T1000 (cell line): ENCODE measurements at places on chromosomes 12 and 14.
A peak's percentile ranks its signal among the peaks of the same experiment; 100 is the strongest.

- no peak for DNase-seq
Observed at GRCh38 chr12:130130346-130130745, 31.9 kb upstream of the FZD10 start.

DNA sequence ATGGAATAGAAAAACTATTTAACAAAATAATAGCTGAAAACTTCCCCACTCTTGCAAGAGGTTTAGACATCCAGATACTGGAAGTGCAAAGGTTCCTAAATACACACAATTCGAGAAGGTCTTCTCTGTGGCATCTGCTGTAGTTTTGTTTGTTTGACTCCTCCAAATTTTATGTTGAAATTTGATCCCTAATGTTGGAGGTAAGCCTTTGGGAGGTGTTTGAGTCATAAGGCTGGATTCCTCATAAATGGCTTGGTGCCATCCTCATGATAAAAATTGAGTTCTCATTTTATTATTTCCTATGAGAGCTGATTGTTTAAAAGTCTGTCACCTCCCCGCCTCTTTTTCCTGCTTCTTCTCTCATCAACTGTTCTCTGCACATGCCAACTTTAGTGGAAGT, 182.7 kb downstream of the MYRFL start:
- DNase-seq, result no peak

- DNase-seq, result no peak
Observed at GRCh38 chr14:57753821-57754220, 112.1 kb downstream of the SLC35F4 start.

GRCh38 chr14:101810897-101811621, 49.5 kb downstream of the PPP2R5C start:
- DNase-seq, result no peak

DNA sequence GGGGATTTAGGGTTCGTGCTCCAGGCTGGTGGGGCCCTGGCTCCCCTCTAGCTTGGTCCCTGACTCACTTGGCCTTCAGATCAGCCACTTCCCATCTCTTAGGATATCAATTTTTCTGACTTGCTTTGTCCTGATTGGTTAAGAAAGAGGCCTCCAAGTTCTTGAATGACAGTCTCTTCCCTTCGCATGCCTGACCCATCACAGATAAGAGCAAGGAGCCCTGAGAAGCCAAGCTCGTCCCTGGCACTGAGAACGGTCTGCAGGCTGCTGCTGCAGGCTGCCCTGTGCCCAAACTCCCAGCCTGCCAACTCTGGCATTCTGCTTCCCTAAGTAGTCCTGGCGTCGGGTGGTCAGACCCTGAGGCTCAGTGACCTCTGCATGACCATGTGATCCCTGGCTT, 794 bp upstream of the LRTM2 start:
- DNase-seq, result no peak

GRCh38 chr12:114678028-114678427, 5.9 kb downstream of the TBX3 start:
- DNase-seq, result no peak

- DNase-seq, result no peak
Observed at GRCh38 chr14:87122166-87122565, 870.8 kb downstream of the GALC start.

- DNase-seq, result peak; percentile 9
Observed at GRCh38 chr12:96094201-96094600, 58.8 kb upstream of the LTA4H start.

- DNase-seq, result no peak
Observed at GRCh38 chr12:68119724-68120211, 39.8 kb downstream of the IFNG start.

GRCh38 chr14:73567951-73568885, 795 bp upstream of the ACOT2 start:
- DNase-seq, result no peak

DNA sequence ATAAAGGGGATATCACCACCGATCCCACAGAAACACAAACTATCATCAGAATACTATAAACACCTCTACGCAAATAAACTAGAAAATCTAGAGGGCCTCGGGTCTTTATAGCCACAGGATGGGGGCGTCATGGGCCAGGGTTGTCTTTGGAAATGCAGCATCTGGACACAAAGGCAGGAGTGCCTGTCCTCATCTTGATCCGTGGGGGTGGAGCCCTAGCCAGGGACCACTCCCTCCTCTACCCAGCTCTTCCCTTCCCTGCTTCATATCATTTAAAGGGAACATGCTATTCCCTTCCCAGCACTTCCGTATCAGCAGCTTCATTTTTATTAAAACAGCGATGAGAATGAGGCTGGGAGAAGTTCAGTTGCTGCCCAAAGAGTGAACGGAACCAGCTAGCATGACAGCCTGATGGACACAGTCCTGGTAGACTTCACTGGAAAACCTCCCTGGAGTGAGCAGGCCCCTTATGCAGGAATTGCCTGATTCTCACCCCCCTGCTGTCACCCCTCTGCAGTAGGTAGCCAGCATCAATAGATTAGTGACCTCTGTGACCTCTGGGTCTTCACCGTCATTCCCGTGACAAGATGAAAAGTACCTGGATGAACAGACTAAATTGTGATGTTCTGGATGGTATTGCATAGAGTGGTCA, 251.4 kb upstream of the RGS6 start:
- no peak for DNase-seq

- DNase-seq, result no peak
Observed at GRCh38 chr12:128745772-128746689, 77.7 kb downstream of the SLC15A4 start.

DNA sequence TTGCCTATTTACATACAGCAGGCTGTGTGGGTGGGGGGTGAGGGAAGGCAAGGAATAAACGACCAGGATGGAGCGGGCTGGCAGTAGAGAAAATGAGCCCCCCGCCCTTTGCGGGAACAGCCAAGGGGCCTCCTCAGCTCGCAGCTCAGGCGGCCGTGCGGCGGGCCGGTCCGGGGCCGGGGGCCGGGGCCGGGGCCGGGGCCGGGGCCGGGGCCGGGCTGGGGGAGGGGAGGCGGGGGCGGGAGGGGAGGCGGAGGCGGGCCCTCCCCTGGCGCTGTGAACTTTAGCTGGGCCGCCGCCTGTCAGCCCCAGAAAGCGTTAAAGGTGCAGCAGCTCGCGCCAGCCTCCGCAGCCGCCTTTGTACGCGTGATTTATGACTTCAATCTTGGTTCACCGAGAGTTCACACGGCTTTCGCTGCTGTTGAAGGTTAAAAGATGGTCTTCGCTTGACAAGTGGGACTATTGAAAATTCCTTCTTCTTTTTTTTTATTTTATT, 28.8 kb downstream of the HOXC4 start:
- DNase-seq, result no peak

DNA sequence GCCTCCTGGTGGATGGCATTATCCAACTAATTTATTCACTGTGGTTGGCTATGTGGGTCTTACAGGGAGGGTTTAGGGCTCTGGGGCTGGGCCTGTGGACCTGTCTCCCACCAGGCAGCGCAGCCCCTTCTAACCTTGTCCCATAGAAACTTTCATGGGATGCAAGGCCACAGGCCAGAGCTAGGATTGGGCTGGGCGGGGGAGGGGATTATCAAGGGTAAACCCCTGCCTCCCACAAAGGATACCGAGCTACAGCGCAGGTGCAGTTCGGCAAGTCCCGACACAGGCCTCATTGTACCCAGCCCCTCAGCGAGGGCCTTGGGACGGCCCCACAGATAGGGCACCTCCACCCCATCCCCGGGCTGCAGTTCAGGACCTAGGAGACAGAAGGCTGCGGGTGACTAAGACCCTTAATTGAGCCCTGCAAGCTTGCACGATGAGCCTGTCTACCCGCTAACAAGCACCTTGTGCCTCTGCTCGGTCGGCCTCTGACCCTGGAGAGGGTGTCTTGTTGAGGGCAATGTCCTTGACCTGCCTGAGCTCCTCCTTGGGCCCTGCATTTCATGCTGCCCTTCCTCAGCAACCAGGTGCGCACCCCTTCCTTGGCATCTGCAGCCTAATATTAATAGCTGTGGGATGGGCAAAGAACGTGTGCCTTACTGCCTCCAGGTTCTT, 46.7 kb downstream of the PSMA6 start:
- DNase-seq, result no peak

DNA sequence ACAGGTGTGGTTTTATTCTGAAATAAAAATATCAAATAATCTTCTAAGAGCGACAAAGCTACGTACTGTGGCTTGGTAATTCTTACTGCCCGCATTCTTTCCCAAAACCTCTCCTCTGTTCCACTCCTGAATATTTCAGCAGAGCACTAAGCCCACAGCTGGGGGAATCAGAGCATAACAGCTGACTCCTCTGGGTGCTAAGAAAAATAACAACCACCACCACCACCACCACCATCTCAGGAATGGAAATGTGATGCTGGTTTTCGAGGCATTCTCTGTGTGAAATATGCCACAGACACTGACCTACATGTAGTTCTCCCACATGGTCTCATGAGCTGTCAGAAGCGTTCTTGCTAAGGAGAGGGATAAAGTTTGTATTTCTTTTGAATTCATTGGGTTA, 183.7 kb downstream of the BMP4 start:
- DNase-seq, result no peak

DNA sequence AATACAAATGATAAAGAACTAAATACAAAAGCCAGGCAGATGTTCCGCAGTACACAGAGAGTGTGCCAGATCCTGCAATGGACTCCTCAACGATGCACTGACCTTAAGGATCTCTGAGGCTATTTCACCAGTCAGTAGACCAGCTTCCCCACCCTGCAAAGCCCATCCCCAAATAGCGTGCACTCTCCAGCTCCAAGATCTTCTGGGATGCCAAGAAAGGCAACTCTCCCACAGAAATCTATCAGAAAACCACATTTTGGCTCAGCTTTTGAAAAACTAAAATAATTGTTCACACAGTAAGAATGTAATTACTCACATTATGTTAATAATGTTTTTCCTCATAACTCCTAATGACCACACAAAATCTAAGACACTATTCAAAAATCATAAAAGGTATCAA, 90.4 kb downstream of the PPP2R5E start:
- DNase-seq, result no peak

GRCh38 chr14:36217732-36218131, 41.2 kb upstream of the PTCSC3 start:
- no peak for DNase-seq

- peak; percentile 76 for DNase-seq
Observed at GRCh38 chr12:92596383-92596782, 106.4 kb upstream of the PLEKHG7 start.

DNA sequence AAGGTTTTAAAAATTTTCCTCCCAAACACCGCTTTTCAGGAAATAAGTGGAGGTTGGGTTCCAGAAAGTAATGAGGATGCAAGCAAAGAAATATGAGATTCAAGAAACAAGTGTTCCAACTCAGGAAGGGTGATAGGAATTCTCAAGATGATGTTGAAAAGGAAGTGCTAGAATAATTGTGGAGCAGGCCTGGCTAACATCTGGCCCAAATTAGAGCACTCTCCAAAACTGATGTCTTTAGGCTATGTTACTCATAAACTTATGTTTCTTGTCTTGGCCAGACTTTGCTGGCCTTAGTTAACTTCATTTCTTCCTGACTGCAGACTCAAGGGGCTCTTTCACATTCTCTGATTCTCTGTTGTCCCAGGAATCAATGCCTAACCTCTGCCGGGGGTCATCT, 116.3 kb downstream of the TMTC3 start:
- DNase-seq, result no peak

DNA sequence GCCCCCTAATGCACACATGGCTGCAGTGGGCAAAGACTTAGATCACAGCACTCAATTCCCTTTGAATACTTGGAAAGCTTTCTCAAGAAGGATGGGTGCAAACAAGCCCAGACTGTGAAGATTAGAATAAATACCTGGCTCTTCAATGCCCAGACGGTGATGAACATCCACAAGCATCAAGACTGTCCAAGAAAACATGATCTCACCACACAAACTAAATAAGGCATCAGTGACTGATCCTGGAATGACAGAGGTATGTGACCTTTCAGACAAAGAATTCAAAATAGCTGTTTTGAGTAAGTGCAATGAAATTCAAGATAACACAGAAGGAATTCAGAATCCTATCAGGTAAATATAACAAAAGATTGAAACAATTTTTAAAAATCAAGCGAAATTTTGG, 43.8 kb upstream of the ZDHHC17 start:
- DNase-seq, result no peak

DNA sequence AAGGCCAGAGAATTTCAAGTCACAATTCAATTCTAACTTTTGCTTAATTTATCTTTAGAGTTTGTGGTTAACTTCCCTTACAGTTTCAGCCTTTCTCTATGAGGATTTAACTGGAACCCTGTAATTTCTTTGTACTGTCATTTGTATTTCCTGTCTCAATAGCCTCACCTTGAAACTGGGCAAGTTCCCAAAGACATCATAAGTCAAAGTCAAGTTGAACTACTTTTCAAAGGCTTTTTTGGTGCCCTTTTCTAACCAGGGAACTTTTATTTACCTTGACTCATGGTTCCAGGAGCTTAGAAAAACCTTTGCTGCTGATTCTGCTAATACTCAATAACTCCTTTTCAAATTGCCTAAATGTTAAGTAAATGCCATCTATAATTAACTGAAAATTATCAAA, 200.8 kb upstream of the KRR1 start:
- no peak for DNase-seq

DNA sequence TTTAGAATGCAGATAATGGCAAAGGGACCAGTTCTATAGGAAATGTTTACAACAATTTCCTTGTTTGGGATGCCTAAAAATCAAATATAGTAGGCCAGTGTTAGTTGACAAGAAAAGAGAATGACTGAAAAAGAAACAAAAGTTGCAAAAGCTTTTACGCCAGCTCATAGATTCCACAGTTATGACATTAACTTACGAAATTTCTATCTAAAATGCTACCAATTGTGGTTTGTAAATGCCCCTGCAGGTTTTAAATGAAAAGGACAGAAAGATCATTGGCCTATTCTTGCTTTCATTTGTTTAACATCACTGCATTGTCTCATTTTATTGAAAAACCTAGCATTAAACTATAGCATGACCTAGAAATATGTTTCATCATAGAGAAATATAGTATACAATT, 345.8 kb downstream of the CCDC91 start:
- DNase-seq, result no peak

DNA sequence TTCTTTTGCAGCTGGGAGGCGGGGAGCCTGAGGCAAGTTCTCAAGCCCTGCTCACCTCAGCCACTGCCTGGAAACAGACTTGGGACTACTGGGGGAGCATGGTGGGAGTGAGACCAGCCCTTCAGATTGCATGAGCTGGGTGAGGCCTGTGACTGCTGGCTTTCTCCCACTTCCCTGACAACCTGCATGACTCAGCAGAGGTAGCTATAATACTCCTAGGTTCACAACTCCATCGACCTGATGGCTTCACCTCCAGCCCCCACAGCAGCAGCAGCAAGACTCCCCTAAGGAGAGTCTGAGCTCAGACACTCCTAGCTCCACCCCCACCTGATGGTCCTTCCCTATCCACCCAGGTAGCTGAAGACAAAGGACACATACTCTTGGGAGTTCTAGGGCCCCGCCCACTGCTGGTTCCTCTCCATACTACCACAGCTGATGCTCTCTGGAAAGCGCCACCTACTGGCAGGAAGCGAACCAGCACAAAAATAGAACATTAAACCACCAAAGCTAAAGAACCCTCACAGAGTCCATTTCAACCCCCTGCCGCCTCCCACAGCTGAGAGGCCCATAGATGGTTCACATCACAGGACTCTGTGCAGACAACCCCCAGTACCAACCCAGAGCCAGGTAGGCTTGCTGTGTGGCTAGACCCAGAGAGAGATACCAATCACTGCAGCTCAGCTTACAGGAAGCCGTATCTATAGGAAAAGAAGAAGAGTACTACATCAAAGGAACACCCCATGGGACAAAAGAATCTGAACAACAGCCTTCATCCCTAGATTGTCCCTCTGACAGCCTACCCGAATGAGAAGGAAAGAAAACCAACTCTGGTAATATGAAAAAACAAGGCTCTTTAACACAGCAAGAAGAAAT, 68.7 kb downstream of the RPAP3 start:
- DNase-seq, result no peak

GRCh38 chr14:20836668-20837338, 34.2 kb upstream of the RNASE1 start:
- DNase-seq, result no peak

- DNase-seq, result peak; percentile 92
Observed at GRCh38 chr12:1661553-1662335, 29.1 kb upstream of the ADIPOR2 start.
